Colonic mucosa (tissue), 4 donors: ENCODE measurements at places on chromosomes 2 and 18. TPM values are rescaled to one million over a fixed set of nuclear protein-coding genes. Genes with fewer than 3 reads are reported as not detected.

DNA sequence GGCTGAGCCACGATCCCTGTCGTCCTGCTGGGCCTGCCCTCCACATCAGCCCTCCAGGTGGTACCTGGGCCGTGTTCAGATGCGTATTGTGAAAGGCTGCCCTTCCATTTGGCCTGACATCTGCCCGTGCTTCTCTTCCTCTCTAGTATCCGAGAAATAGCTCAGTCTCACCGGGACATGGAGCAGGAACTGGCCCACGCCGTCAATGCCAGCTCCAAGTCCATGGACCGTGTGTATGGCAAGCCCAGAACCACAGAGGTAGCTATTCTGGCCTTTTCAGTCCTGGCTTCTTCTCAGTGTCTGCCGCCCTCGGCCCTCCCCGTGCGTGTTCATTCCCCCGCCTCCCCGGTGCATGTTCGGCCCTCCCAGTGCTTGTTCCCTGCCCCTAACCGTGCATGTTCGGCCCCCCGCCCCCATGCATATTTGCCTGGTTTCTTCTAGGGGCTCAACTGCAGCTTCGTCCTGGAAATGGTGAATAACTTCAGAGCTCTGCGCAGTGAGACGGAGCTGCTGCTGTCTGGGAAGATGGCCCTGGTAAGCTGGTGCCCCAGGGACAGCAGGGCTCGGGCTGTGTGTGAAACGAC, 104.3 kb downstream of the USP40 start:
- DNase-seq: no peak

GRCh38 chr18:29821544-29821943, 1221.0 kb downstream of the DSC3 start:
- DNase-seq: no peak

- DNase-seq: no peak
Observed at GRCh38 chr2:98589489-98589888, 18.8 kb downstream of the COA5 start.

The C2orf81 gene
- total RNA-seq: 1.1 TPM

DNA sequence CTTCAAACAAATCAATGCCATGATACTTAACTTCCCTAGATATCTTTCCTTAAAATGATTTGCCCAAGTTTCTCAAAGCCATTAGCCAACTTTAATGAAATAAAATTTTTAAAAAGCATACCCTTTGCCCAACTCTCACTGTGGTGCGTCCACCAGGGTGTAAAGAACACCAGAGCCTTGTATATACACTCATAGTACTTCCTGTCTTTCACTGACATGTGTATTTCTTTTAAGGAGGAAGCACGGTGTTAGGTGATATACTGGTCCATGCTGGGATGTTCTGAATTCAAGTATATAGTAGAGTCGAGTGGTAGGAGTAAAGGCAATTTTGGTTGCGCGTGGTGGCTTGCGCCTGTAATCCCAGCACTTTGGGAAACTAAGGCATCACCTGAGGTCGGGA, 22.7 kb downstream of the AAK1 start:
- no peak for DNase-seq

DNA sequence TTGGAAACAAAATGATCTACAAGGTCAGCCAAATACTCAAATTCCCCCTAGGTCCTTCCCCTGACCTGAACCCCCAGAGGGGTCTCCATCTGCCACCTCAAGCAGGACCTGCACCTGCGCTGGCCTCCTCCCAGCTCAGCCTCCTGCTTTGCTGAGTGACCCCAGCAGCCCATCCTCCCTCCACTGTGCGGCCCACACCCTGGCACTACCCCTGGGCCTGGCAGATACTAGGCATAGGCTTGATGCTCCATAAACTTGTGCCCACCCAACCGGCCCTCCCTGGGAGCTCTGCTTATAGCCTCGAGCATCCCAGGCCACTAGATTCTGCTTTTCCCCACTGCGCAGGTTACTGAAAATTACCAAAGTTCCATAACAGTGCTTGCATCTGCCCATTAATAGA, 156.2 kb downstream of the HDAC4 start:
- no peak for DNase-seq

- no peak for DNase-seq
Observed at GRCh38 chr2:240209493-240209892, 69.0 kb upstream of the OTOS start.

GRCh38 chr18:55781481-55781957, 193.5 kb upstream of the TCF4 start:
- no peak for DNase-seq
